ENCODE measurements at places on chromosomes 2 and 18. TPM values are rescaled to one million over a fixed set of nuclear protein-coding genes. Genes with fewer than 3 reads are reported as not detected.

DNA sequence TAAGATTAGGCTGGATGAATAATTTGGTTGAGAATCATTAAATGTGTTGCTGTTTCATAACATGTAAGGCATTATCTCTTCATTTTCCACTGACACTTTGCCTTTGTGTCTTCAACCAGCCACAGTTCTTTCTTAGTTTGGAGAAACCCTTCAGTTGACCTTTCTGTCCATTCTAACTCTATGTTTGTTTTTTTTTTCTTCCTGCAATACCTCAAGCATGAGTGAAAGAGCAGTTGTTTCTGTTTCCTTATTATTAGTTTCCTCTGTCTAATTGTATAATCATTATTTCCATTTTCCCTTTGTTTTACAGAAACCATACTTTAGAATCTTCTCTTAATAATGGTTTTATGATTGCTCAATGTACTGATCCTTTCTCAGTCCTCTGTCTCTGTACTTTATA is 25.6 kb downstream of the HADHB start:
- no peak overlapping the region for H3K27ac ChIP-seq
- H3K4me1 ChIP-seq = no peaks in the 10 kb centered on the region
- no peak overlapping the region for H3K4me3 ChIP-seq
- DNase-seq = no peak
- no peaks in the 10 kb centered on the region for H3K36me3 ChIP-seq
- H3K27me3 ChIP-seq = no peaks in the 10 kb centered on the region

- no peak overlapping the region for H3K4me3 ChIP-seq
- H3K4me1 ChIP-seq = peaks cover 6% of the 10 kb centered on the region
Observed at GRCh38 chr2:101300164-101300563, 8.3 kb downstream of the RNF149 start.

DNA sequence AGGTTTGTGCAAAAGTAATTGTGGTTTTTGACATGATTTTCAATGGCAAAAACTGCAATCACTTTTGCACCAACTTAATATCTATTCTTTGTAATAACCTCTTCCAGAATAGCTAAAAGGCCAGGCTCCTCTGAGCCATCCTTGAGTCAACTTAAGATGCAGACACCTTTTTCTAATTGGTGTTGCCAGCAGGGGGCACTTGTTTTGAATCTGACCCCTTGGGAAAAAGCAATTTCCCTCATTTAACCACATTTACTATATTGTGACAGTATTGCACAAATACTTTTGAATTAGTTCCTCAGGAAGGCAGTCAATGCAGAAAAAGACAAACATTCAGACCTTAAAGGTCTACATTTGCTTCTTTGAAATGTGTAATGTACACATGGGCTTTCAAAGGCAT is 78.6 kb upstream of the GALNT5 start:
- H3K4me3 ChIP-seq = no peak overlapping the region
- no peak overlapping the region for H3K27ac ChIP-seq
- no peaks in the 10 kb centered on the region for H3K4me1 ChIP-seq
- no peaks in the 10 kb centered on the region for H3K27me3 ChIP-seq
- no peak for DNase-seq
- no peaks in the 10 kb centered on the region for H3K36me3 ChIP-seq

DNA sequence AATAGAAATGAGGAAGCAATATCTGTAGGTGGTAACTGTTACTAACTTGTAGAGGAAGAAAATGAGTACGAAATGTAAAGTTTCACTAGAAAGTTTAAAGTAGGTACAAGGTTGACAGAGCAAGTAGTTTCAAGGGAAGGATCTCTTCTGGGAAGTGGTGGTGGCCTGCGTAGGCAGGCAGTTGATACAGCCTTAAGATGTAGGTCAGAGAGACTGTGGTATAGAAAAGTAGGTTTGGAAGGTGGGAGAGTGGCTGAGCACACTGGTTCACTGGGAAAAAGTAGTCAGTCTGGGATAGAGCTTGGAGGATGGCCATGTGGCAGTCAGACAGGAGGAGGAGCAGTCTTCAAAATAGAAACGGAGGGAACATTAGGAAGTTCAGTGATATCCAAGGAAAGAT is 23.5 kb downstream of the KDM3A start:
- no peaks in the 10 kb centered on the region for H3K36me3 ChIP-seq
- H3K4me1 ChIP-seq = no peaks in the 10 kb centered on the region
- H3K4me3 ChIP-seq = no peak overlapping the region
- H3K27me3 ChIP-seq = peaks cover 2% of the 10 kb centered on the region
- no peak for DNase-seq

- peaks cover 10% of the 10 kb centered on the region for H3K4me1 ChIP-seq
- no peak overlapping the region for H3K4me3 ChIP-seq
- no peaks in the 10 kb centered on the region for H3K36me3 ChIP-seq
- H3K27me3 ChIP-seq = peaks cover 2% of the 10 kb centered on the region
- DNase-seq = no peak
Observed at GRCh38 chr2:106167067-106167466, 27.0 kb downstream of the UXS1 start.

DNA sequence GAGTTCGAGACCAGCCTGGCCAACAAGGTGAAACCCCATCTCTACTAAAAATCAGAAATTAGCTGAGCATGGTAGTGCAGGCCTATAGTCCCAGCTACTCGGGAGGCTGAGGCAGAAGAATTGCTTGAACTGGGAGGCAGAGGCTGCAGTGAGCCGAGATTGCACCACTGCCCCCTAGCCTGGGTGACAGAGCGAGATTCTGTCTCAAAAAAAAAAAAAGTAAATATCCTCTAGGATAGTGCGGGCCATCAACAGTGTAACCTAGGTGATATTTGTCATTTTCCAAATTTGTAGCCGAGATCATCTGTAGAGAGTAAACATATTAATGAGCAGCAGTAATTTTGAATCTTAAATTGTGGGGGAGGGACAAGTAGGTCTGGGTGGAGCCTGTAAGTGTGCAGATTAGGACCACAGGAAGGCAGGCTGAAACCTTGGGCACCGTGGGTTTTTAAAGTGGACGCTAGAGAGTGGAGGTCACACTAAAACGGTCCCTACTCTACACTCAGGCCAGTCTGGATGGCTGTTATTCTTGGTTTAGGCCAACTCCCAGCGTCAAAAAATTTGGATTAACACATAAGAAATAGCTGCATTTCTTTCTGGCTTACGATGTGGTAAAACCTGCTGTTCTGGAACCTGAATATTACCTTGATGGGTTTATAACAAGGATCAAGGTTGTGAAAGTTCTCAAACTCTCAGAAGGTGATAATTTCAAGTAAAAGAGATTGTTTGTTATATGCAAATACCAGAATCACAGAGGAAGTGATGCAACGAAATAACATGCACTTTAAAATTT is 22.7 kb upstream of the TET3 start:
- no peak overlapping the region for H3K27ac ChIP-seq
- H3K4me3 ChIP-seq = no peak overlapping the region
- H3K4me1 ChIP-seq = no peaks in the 10 kb centered on the region

- H3K27ac ChIP-seq = no peak overlapping the region
- H3K36me3 ChIP-seq = no peaks in the 10 kb centered on the region
- DNase-seq = no peak
- H3K4me3 ChIP-seq = no peak overlapping the region
- H3K4me1 ChIP-seq = no peaks in the 10 kb centered on the region
- H3K27me3 ChIP-seq = peaks cover 6% of the 10 kb centered on the region
Observed at GRCh38 chr18:46573156-46573555, 83.9 kb downstream of the LOXHD1 start.

DNA sequence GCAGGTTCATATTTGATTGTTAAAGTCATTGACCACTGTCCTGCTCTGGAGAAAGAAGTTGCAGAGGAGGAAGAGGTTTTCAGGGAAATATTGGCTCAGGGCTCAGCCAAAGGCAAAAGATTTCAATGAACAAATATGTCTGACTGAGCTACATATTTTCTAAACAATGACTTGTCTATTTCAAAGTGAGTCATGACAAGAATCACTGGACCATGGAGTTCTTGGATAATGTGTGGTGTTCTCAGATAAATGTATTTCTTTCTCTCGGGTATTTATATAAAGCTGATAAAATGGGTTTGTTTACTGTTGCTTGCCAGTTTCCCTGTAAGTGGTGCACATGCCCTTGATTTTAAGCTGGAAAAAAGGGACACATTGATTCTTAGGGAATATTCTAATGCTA is 34.3 kb upstream of the RMP24 start:
- H3K36me3 ChIP-seq = no peaks in the 10 kb centered on the region
- no peak overlapping the region for H3K27ac ChIP-seq
- no peak overlapping the region for H3K4me3 ChIP-seq
- H3K27me3 ChIP-seq = peaks cover 3% of the 10 kb centered on the region

The FER1L5 gene
- total RNA-seq = 0.51 TPM

The PROM2 gene
- total RNA-seq = 5.4 TPM

The MATN3 gene
- 0.32 TPM for total RNA-seq

The DLGAP1 gene
- 13.6 TPM for total RNA-seq

The ATP6V1B1 gene
- not detected for total RNA-seq

The WBP1 gene
- 109 TPM for total RNA-seq

The ELP2 gene
- 96.2 TPM for total RNA-seq

The ALKAL2 gene
- 1.0 TPM for total RNA-seq
